ENCODE measurements at places on chromosomes 13 and 19.
A peak's percentile ranks its signal among the peaks of the same experiment; 100 is the strongest.

- no peaks in the 10 kb centered on the region for H3K27me3 ChIP-seq
- no peak overlapping the region for H3K27ac ChIP-seq
- DNase-seq: no peak
- H3K4me3 ChIP-seq: no peak overlapping the region
These were observed 355.8 kb downstream of the MYO16 start for GRCh38 chr13:108985166-108985565.

DNA sequence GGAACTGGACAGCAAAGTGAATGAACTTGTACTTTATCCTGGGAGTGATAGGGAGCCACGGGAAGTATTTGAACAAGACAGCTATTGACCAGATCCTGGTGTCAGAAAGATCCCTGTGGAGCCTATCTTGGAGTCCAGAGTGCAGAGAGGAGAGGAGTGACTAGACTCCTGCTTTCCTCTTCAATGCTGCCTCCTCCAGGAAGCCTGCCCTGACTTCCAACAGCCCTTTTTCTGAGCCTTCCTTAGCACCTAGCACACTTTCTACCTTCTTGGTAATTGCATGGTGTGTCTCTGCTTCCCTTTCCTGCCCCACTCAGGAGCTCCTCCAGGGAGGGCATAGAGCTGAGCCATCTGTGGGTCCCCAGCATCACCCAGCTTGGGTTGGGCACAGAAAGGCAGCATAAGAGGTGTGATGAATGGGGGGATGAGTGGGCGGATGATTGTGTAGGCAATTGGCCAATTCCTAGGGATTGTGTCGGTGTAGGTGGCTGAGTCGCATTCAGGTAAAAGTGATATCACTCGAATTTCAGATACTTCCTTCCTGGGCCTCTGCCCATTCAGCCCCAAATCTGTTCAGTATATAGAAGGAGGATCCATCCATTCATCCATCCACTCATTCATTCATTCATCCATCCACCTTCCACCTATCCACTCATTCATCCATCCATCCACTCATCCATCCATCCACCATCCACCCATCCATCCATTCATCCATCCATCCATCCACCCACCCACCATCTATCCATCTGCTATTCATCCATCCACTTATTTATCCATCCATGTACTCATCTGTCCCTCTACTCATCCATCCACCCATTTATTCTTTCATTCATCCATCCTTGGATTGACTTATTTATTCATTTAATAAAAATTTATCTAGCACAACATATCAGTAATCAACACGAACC is 26.9 kb downstream of the CYP4F22 start:
- H3K27me3 ChIP-seq: peaks cover 4% of the 10 kb centered on the region
- H3K4me3 ChIP-seq: no peak overlapping the region
- peaks cover 4% of the 10 kb centered on the region for H3K36me3 ChIP-seq
- peaks cover 31% of the 10 kb centered on the region for H3K4me1 ChIP-seq
- peak; percentile 47 for DNase-seq
- no peak overlapping the region for H3K27ac ChIP-seq

DNA sequence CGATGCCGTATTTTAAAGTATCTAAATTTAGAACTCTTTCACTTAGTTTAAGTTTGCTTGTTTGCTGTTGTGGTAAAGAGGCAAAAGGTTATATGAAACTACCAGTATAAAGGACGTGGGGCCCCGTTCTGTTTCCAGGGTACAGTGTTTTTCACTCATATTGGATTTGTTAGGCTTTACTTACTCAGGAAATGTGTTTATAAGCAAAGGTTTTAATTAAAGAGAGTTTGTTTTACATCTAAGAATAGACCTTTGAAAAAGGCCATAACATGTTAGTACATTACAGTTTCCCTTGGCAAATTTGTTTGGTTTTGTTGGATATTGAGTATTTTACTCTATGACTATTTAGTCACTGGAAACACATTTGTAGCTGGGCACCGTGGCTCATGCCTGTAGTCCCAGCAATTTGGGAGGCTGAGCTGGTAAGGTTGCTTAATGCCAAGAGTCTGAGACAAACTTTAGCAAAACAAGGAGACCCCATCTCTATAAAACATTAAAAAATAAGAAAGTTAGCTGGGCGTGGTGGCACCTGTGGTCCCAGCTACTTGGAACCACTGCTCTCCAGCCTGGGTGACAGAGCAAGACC is 7.1 kb downstream of the DGKH start:
- no peak overlapping the region for H3K4me3 ChIP-seq
- no peaks in the 10 kb centered on the region for H3K27me3 ChIP-seq
- peaks cover 11% of the 10 kb centered on the region for H3K36me3 ChIP-seq
- peaks cover 29% of the 10 kb centered on the region for H3K4me1 ChIP-seq

GRCh38 chr19:46806656-46807055 is 18.3 kb upstream of the SLC1A5 start:
- no peak overlapping the region for H3K27ac ChIP-seq
- H3K36me3 ChIP-seq: no peaks in the 10 kb centered on the region
- H3K4me3 ChIP-seq: no peak overlapping the region
- H3K4me1 ChIP-seq: no peaks in the 10 kb centered on the region

GRCh38 chr13:33272531-33273124 is 12.9 kb downstream of the STARD13 start:
- H3K4me1 ChIP-seq: no peaks in the 10 kb centered on the region
- H3K27me3 ChIP-seq: peaks cover 11% of the 10 kb centered on the region
- DNase-seq: no peak
- H3K27ac ChIP-seq: no peak overlapping the region

- H3K27ac ChIP-seq: no peak overlapping the region
- H3K4me1 ChIP-seq: no peaks in the 10 kb centered on the region
These were observed 128.8 kb downstream of the ATP11A start for GRCh38 chr13:112818698-112819045.

DNA sequence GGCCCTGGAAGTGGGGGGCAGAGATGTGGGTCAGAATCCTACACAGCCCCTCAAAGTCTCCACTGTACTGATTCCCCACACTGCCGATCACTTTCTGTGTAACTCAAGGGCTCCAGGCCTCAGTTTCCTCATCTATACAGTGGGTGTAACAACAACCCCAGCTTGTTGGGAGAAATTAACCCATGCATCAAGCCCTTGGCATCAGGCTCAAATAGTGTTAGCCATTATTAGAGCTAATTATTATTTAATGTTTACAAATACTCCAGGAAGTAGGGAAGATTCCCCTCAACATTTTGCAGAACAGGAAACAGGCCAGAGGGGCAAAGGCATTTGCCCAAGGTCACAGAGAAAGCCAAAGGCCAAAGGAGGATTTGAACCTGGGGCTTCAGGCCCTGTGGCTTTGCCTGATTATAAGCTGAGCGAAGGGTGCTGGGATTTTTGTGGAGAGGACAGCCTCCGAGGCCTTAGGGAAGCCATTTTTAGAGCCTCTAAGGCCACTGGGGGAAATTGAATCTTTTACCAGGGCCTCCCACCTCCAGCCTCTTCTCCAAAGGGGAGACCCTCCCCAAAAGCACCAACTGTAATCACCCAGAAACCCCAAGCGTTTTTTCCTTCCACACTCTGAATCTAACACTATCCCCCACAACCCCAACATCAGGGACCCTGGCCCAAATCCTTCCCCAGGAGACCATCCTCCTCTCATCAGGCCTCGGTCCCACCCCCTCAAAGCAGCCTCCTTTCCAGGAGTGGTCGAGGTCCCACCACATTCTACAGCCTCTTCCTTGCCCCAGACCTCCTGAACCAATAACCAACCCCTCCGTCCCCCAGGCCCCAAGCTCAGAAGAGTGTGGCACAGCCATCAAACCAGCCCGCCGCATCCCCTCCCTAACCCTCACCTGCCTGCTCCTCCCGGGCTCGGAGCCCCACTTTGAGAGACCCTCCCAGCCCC is 1.1 kb downstream of the FKBP8 start:
- no peaks in the 10 kb centered on the region for H3K27me3 ChIP-seq
- peak overlapping the region; percentile 88 for H3K4me3 ChIP-seq
- peaks cover 18% of the 10 kb centered on the region for H3K36me3 ChIP-seq
- peak overlapping the region; percentile 84 for H3K27ac ChIP-seq
- peak; percentile 23 for DNase-seq

DNA sequence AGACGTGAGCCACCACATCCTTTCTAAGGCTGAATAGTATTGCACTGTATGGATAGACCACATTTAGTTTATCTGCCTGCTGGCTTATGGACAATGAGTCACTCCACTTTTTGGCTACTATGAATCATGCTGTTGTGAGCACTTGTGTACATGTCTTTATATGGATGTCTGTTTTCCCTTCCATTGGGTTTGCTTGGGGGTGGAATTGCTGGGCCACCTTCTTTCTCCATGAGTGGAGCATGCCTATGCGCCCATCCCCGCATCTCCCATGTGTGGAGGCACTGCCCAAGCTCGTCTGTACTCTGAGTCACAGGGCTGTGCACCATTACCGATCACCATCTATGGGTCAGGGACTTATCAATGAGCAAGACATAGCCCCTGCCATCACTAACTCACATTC is 127.2 kb upstream of the GJB6 start:
- no peak overlapping the region for H3K27ac ChIP-seq
- DNase-seq: peak; percentile 15
- no peaks in the 10 kb centered on the region for H3K36me3 ChIP-seq
- H3K27me3 ChIP-seq: no peaks in the 10 kb centered on the region
- H3K4me3 ChIP-seq: no peak overlapping the region

DNA sequence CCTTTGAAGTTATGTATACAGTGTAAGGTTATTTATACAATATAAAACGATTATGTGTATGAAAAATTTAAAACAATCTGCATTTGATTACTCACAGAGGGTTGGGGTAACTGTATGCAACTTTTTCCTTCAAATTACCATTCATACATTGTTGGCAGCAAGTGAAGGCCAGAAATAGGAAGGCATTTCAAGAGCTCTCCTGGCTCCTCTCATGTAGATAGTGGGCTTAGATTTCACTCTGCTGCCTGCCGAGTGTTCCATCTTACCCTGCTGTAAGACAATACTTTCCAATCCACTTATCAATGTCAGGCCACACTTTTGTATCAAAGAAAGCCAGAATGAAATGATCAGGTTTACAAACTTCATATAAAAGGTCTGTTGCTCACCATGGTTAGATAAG is 245.2 kb downstream of the DNAJC15 start:
- H3K4me3 ChIP-seq: no peak overlapping the region
- H3K27me3 ChIP-seq: peaks cover 2% of the 10 kb centered on the region
- no peak overlapping the region for H3K27ac ChIP-seq
- H3K4me1 ChIP-seq: no peaks in the 10 kb centered on the region
- no peaks in the 10 kb centered on the region for H3K36me3 ChIP-seq

DNA sequence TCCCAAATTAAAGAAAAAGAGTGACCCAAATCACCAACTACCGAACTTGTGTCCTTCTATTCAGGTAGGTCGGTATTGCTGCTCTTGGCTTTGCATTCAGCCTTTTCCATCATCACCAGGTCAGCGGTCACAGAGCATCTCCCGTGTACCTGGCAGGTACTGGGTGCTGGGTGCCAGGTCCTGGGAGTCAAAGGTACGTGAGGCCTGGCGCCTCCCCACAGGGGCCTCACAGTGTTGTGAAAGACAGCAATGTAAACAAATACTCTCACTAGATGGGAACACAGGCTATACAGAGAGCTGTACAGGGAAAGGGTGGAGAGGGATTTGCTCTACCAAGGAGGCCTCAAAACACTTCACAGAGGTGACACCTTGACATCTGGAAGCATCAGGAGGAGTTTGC is 86.7 kb downstream of the ZIC5 start:
- no peak overlapping the region for H3K27ac ChIP-seq
- H3K27me3 ChIP-seq: no peaks in the 10 kb centered on the region
- H3K4me1 ChIP-seq: no peaks in the 10 kb centered on the region
- no peaks in the 10 kb centered on the region for H3K36me3 ChIP-seq
- no peak overlapping the region for H3K4me3 ChIP-seq

GRCh38 chr19:7844951-7845350 is 14.9 kb downstream of the EVI5L start:
- no peaks in the 10 kb centered on the region for H3K36me3 ChIP-seq
- H3K27ac ChIP-seq: no peak overlapping the region
- no peak for DNase-seq
- H3K4me3 ChIP-seq: no peak overlapping the region
- no peaks in the 10 kb centered on the region for H3K27me3 ChIP-seq
- H3K4me1 ChIP-seq: no peaks in the 10 kb centered on the region

GRCh38 chr19:4360641-4361151 is 17.3 kb downstream of the MPND start:
- H3K36me3 ChIP-seq: peaks cover 9% of the 10 kb centered on the region
- no peaks in the 10 kb centered on the region for H3K27me3 ChIP-seq
- no peaks in the 10 kb centered on the region for H3K4me1 ChIP-seq
- peak overlapping the region; percentile 8 for H3K27ac ChIP-seq

DNA sequence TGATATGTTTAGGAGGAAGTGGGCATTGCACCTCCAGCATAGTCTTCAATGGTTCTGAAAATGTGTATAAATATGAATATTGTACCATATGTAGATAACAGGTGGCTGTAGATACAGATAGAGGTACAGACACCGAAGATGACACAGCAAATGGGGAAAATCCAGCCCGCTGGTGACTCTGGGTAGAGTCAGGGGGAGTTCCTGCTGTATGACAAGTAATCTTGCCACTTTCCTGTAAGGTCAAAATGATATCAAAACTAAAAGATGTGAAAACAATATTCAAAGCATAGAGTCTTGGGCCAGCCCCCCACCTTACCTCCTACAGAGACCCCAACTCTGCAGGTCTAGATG is 17.8 kb downstream of the C2CD4C start:
- H3K27me3 ChIP-seq: peaks cover 14% of the 10 kb centered on the region
- no peaks in the 10 kb centered on the region for H3K4me1 ChIP-seq
- H3K36me3 ChIP-seq: no peaks in the 10 kb centered on the region
- H3K27ac ChIP-seq: no peak overlapping the region

- no peak overlapping the region for H3K27ac ChIP-seq
- DNase-seq: no peak
- H3K27me3 ChIP-seq: peaks cover 4% of the 10 kb centered on the region
- no peaks in the 10 kb centered on the region for H3K4me1 ChIP-seq
These were observed 198.1 kb downstream of the FGF14 start for GRCh38 chr13:102203718-102204117.

DNA sequence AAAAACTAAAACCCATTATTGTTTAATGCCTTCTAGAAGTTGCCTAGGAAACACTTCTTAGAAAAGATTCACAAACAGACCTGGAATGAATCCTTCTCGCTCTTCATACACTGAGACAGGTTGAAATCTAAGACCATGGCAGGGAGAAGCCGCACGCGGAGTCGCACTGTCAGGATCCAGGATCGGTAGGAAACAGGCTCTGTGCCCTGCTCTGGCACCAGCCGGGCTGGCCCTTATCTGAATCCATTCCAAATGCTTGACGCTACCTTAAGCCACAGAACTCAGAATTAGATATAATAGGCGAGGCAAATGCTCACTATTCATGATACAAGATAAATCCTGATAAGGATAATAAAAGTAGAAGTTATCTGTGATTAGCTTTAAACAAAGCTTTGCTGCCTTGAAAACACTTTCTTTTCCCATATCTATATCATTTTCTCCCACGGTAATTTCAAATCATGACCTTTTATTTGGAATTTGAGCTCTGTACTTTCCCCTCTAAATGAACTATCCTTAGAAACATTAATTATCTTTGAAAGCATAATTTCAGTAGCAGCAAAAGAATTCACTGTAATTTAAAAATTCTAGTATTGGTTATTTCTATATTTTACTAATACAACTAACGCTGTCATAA is 385.6 kb downstream of the IRS2 start:
- H3K4me1 ChIP-seq: no peaks in the 10 kb centered on the region
- no peak overlapping the region for H3K4me3 ChIP-seq
- H3K27ac ChIP-seq: no peak overlapping the region
- peaks cover 8% of the 10 kb centered on the region for H3K27me3 ChIP-seq

All from activated CD4-positive, alpha-beta memory T cell treated with anti-CD3 and anti-CD28 coated beads for 36 hours (primary cell).